ENCODE measurements at places on chromosomes 3 and 15.

DNA sequence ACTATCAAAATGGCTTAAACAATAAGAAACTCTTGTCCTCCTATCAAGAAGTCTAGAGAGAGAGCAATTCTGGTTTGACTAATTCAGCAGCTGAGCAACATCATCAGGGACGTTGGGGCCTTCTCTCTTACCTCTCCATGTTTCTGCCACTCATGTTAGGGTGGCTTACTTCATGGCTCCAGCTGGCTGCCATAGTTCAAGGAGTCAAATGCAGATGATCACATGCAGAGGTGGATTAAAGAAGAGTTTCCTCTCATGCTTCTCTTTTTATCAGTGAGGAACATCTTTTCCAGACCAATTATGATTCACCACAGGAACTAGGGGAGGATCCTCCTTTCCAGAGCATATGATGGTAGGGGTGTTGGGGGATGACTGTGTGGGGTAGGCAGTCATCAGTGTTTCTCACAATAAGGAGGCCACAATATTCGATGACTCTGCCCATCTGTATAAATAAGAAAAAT, 45.5 kb downstream of the NEK11 start:
- DNase-seq: peak; percentile 44

DNA sequence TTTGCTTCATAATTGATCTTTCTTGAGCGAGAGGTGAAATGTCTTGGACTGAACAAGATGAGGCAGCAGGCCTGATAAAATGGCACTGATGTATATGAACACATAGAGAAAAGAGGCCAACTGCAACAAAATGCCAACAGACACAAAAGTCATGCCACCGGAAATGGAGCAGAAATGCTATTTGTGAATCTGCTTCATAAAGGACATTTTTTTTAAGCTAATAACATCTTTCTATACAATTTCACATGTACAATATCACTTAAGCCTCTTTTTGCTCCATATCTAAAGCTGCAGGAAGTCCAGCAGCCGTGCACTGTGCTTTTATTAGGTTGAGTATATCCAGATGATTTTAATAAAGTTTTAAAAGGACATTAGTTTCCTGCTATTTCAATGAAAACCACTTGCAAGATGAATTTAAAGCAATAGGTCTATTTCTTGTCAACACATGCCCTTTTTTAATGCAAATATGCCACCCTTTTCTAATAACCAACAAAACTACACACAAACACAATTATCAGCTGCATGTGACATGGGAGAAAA, 169.2 kb upstream of the ADAMTS9 start:
- no peak for DNase-seq

DNA sequence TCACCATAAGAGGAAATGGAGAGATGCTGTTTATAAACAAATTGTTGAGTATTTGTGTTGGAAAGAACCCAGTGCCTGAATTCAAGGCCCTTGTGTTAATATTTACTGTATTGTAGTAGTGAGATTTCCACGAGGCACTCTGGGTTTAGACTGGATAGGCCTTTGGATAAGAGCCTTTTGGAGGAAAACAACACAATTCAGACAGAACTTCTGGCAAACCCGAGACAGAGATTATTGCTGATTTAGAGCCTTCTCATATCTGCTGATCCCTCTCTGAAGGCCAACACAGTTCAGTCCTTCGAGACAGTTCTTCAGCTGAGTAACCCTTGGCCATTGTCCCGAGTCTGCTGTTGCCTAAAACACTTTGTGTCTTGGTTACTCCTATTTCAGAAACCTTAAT, 55.7 kb downstream of the LMCD1 start:
- DNase-seq: no peak

GRCh38 chr3:134693226-134693625, 42.4 kb upstream of the KY start:
- no peak for DNase-seq

DNA sequence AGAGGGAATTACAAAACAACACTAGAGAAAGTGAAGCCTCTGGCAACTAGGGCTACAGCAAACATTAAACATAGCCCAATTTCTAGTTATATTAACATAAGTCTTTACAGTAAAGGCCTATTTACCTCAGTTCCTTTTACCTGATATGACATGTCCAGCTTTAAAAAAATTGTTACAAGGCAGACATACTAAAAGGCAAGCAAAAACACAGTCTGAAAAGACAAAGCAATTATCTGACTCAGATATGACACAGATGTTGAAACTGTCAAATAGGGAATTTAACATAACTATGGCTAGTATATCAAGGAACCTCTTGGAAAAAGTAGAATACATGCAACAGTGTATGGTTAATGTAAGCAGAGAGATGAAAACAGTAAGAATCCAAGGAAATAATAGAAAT, 238.6 kb downstream of the RAP2B start:
- DNase-seq: no peak

DNA sequence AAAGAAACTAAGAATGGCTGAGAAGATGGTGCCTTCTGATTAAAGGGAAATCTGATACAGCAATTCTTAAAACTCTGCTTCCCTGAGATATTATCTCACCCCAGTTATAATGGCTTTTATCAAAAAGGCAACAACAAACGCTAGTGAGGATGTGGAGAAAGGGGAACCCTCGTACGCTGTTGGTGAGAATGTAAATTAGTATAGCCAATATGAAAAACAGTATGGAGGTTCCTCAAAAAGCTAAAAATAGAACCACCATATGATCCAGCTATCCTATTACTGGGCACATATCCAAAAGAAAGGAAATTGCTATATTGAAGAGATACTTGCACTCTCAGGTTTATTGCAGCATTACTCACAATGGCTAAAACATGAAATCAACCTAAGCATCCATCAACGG, 65.1 kb downstream of the GOLIM4 start:
- DNase-seq: no peak
